ENCODE measurements at places on chromosomes 12 and 14. TPM values are rescaled to one million over a fixed set of nuclear protein-coding genes. Genes with fewer than 3 reads are reported as not detected.

The MGAT4C gene
- total RNA-seq: not detected

GRCh38 chr14:95690815-95691214 is 4.6 kb downstream of the TCL1B start:
- DNase-seq: no peak

The MANSC4 gene
- total RNA-seq: not detected

DNA sequence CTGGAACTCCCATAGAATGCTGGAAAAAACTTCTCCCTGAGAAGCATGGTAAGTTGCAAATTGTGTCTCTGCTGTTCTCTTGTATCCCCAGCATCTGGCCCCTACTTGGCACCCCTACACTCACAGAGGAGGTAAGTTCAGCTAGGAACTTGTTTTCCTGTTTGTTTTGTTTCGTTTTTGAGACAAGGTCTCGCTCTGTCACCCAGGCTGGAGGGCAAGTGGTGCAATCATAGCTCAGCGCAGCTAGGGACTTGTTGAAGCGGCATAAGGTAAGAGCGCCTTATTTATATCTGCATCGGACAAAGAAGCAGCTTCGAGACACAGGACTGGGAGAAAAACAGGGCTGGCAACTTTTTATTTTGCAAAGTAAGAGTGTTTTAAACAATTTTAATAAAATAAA is 18.5 kb upstream of the ANO2 start:
- DNase-seq: no peak

DNA sequence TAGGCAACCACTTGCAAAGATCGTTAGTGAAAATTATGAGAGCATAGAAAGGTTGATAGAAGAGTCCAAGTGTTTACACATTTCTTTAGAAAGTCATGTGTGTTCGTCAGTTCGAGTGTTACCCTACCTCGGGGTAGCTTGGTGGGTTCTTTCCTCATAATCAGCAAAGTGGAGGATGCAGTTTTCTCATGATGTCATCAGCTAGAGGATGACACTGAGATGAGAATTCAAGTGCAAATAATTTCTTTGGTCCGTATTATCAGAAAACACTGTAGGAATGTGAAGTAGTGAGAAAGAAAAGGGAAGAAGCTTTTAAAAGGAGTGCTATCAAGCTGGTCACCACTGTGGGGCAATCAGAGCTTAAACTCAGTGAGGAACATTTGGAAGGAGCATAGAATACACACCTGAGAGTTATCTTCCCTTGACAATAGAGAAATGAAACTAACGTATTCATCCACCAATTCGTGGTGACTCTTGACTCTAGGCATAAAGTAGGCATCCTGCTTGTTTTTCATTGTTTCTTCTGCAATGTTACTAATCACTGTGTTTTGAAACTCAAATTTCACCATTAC is 1340.9 kb upstream of the TMEM132C start:
- DNase-seq: no peak

GRCh38 chr12:68236421-68237059 is 10.9 kb upstream of the IL26 start:
- peak; percentile 6 for DNase-seq

The AKAP6 gene
- 3.3 TPM for total RNA-seq

- peak; percentile 53 for DNase-seq
Measured at GRCh38 chr12:57214398-57214781, 2.2 kb upstream of the NXPH4 start.

GRCh38 chr14:89617481-89618329 is 200.7 kb upstream of the FOXN3 start:
- DNase-seq: peak; percentile 55

The BCDIN3D gene
- 15.9 TPM for total RNA-seq
